Stimulated activated CD8-positive, alpha-beta memory T cell treated with anti-CD3 and anti-CD28 coated beads, Interleukin-2, amount 100 ng/mL, for 1 hour (primary cell): ENCODE measurements at places on chromosomes 16 and 17.

- DNase-seq: no peak
Measured at GRCh38 chr17:45382226-45382625, 50.4 kb downstream of the ARHGAP27 start.

GRCh38 chr17:80512233-80512632 lies 32.4 kb upstream of the RPTOR start:
- no peak for DNase-seq

DNA sequence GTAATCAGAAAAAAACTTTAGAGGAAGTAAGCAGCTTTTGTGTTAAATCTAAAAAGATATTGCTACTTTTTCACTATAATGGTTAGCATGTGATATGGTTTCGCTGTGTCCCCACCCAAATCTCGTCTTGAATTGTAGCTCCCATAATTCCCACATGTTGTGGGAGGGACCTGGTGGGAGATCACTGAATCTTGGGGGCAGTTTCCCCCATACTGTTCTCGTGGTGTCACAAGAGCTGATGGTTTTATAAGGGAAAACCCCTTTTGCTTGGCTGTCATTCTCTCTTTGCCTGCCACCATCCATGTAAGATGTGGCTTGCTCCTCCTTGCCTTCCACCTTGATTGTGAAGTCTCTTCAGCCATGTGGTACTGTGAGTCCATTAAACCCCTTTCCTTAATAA lies 117.1 kb downstream of the KCNJ2 start:
- no peak for DNase-seq

DNA sequence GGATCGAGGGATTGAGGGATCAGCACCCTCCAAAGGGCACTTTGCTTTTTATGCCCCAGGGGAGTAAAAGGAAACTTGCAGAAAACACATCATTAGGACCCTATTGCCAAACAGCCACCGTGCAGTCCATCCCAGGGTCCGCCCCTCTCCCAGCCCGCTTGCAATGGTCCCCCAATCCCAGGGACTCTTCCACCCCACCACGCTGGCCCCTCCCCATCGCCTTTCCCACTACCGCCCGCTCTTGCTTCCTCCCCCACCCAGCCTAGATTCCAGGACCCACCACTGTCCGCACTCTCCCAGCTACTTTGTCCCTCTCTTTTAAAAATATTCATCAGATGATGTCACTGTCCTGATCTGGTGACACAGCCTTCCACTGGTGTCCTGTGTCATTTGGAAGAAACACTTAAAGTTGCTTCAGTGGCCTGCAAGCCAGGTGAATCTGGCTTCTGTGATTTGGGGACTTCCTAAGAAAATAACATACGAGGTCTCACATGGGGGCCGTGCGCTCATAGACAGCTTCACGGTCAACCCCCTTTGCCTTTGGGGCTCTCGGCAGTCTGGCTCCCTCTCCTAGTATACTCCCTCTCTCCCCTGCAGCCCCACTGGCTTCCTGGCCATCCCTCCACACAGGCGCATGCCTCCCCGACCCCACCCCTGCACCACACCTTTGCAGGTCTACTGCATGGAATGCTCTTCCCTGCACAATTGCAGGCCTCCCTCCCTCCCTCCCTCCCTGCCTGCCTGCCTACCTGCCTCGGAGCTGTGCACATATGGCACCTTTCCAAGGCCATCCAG lies 127.9 kb downstream of the RBFOX3 start:
- DNase-seq: no peak

GRCh38 chr16:58440131-58440530 lies 47.9 kb downstream of the GINS3 start:
- no peak for DNase-seq

- no peak for DNase-seq
Measured at GRCh38 chr17:60817192-60817591, 139.5 kb downstream of the BCAS3 start.

- DNase-seq: no peak
Measured at GRCh38 chr16:2209258-2210008, 1.2 kb downstream of the BRICD5 start.

- DNase-seq: peak; percentile 95
Measured at GRCh38 chr17:18183334-18184142, at the start of gene ALKBH5. Gene ALKBH5 (plus strand): TSS chr17:18183828. CDS start chr17:18184244, 416 bp downstream.

- no peak for DNase-seq
Measured at GRCh38 chr17:15883617-15884111, 61.3 kb upstream of the ADORA2B start.

DNA sequence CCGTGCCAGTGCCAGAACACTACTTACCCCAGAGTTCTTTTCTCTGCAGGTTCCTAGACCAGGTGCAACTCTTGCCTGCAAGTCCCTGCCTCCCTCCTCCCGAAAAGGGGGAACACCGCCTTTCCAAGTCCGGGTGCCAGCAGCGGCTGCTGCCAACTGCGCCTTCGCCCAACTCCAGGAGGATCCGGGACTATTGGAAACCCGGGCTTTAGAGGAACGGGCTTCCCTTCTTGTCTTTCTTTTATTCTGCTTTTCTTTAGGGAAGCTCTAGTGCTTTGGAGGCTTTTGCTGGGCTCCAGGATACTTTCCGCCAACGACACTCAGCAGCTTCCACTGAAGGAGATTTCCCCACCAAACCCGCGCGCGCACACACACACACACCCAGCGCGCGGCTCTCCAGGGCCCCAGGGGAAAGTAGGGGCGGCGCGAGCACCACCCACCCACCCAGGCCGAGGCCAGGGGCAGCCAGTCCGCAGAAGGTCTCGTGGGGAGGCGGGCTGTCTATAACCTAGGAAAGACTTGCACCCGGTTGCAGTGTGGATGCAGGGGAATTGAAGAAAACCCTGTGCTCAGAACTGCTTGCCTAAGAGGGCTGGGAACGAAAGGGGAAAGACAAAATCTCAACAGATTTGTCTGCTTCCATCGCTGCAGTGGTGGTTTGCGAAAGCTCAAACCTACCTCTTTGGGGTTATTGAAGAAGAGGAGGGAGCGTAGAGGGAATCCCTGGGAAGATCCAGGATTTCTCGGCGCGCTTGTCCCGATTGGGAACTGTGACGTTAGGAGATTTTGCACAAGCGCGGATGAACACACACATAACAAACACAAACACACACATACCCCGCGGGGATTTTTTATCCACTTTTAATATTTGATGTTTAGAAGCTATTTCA lies 977 bp upstream of the CA10 start:
- DNase-seq: no peak

- no peak for DNase-seq
Measured at GRCh38 chr16:57635266-57636097, 7.1 kb downstream of the ADGRG1 start.

- DNase-seq: no peak
Measured at GRCh38 chr16:17327664-17328335, 143.0 kb downstream of the XYLT1 start.

GRCh38 chr17:57713140-57713539 lies 32.0 kb downstream of the CCDC182 start:
- DNase-seq: no peak

DNA sequence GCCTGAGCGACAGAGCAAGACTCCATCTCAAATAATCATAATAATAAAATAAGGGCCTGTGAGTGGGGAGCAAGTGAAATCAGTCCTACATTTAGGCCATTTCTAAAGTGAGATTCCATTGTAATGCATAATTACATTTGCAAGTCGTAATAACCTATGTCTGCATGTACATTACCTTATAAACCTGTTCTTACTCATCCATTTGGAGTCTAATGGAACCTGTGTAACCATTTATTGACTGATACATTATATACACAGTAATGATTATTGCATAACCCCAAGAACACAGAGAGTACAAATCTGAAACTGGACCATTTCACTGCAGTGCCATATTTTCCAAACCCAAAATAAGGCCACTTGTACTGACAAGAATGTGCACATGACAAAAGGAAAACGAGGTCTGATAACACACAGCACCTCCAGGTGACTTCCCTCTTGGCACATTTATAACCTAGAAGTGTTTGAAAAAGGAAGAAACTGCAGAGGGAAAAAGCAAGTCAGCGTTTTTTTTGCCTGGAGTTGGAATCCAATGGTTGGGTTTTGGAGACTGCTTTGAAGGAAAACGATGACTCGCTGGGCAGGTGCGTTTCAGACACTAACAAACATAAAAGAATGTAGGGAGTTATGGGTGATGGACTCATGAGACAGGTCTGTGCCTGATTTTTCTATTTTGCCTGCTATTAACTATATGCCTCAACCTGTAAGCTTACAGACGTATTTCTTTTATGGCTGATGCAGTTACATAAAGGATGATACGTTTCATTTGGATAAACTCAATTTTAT lies 63.6 kb upstream of the KIFC3 start:
- DNase-seq: no peak

- DNase-seq: no peak
Measured at GRCh38 chr17:48391444-48391843, 38.6 kb downstream of the SKAP1 start.

DNA sequence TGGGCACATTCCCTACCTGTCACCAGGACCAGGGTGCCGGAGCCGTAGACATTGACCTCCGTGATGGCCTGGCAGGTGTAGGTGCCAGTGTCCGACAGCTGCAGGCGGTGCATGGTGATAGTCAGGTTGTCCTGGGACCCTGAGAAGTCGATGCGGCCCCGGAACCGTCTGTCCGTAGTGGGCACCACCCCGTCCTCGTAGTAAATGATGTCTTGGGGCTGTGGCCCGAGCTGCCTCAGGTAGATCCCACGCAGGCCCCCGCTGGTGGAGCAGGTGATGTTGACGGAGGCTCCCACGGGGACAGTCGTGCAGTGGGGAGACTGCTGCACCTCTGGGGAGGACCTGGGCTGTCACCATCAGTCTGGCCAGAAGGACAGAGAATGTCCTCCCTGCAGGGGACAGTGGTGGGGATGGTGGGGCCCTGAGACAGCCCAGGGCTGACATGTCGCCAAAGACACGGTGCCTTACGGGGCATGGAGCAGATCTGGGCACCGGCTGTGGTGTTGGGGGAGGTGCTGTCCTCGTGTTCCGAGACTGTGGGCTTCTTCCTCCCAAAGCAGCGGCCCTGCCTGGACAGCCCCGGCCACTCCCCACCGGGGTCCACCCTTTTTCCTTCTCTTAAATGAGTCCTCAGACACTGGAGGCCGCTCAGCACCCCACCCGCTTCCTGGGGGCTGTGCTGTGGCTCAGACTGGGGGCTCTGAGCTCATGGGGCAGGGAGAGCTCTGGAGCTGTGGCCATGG lies 586 bp downstream of the CD7 start:
- DNase-seq: no peak

DNA sequence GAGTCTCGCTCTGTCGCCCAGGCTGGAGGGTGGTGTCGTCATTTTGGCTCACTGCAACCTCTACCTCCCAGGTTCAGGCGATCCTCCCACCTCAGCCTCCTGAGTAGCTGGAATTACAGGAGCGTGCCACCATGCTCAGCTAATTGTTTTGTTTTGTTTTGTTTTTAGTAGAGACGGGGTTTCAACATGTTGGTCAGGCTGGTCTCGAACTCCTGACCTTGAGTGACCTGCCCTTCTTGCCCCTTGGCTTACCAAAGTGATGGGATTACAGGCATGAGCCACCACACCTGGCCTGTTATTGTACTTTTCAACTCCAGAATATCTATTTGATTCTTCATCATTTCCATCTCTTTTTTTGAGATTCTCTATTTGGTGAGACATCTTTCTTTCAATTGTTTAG lies 9.0 kb upstream of the ADORA2B start:
- DNase-seq: no peak

DNA sequence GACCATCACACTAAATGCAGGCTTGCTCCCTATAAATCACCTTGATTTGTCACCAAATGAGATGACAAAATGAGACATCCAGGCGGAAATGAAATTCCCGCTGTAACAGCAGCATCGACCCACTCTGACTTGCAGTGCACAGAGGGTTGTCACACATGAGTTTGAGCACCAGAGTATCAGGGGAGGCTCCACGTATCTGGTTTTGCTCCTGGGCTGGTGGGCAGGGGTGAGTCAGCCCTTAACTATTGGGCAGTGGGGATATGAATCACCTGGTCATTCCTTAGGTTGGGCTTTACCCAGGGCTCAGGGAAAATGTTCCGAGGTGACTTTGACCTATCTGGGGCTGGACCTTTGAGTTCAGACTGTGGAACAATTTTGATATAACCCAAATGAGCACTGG lies 245.2 kb upstream of the CCL2 start:
- DNase-seq: no peak

GRCh38 chr16:85026703-85027102 lies 892 bp upstream of the KIAA0513 start:
- DNase-seq: no peak

DNA sequence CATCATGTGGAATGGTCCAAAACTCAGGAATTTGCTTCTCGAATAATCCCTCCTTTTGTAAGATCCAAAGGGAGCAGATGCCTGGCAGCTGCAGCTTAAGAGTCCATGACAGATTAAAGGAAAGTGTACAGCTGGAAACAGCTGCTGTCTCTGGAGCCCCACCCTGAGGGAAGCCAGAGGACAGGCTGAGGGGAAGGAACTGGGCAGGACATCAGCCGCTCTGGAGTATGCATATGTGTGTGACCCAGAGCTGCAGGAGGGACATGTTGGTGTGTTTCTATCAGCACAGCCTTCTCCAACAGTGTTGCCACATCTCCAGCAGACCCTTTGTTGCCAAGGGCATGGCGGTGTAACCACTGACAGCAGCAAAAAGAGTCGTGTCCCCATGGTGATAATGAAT lies 46.2 kb downstream of the CYB561 start:
- no peak for DNase-seq

DNA sequence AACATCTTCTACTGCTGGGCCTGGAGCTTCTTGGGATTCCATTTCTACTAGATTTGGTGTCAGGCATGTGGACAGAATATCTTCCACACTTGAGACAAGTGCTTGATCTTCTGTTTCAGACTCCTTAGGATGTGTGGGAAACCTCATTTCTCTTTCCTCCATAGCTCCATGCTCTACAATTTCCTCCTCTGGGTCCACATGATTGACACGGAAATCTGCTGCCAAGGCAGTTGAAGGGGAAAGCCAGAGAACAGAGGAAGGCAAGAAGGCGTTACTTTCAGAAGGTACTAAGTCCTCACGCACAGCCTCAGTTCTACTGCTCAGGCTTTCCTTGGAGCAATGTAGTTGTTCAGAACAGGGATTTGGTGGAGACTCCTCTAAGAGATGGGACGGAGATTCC lies 6.6 kb downstream of the SPAG5 start:
- DNase-seq: no peak

GRCh38 chr17:65011966-65012365 lies 44.6 kb downstream of the GNA13 start:
- no peak for DNase-seq

DNA sequence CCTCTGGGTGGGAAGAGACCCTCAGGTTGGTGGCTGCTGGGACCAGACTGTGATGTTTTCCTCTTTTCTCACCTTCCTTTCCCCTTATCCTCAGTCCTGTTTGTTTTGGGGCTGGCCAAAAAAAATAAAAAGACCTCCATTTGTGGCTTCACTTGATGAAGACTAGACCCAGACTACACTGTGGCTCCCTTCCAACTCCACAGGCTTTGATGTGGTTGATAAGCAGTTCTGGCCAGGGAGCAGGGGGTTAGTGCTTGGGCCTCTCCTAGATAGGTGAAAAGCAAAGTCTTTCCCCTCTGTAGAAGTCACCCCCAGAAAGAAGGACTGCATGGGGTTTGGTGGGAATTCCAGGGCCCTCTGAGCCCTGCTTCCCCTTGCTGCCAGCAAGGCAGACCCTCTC lies 11.2 kb upstream of the ADAM11 start:
- no peak for DNase-seq

DNA sequence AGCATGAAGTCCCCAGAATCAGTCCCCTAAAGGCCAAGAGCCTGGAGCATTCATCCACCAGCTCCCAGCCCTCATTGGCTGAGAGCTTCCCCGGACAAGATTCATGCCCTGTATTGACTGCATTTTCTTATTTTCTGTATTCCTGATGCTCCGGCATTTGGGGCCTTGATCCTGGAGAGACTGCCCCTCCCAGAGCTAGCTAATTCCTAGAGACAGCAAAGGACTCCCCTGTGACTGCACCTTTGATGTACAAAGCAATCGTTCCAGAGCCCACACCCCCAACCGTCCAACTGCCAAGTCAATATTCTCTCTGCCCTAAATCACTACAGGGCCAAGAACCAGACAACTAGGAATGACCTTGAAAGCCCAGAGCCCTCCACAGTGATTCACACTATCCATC lies 93.4 kb upstream of the CDH5 start:
- no peak for DNase-seq
